ENCODE measurements at places on chromosomes 2 and 18.

DNA sequence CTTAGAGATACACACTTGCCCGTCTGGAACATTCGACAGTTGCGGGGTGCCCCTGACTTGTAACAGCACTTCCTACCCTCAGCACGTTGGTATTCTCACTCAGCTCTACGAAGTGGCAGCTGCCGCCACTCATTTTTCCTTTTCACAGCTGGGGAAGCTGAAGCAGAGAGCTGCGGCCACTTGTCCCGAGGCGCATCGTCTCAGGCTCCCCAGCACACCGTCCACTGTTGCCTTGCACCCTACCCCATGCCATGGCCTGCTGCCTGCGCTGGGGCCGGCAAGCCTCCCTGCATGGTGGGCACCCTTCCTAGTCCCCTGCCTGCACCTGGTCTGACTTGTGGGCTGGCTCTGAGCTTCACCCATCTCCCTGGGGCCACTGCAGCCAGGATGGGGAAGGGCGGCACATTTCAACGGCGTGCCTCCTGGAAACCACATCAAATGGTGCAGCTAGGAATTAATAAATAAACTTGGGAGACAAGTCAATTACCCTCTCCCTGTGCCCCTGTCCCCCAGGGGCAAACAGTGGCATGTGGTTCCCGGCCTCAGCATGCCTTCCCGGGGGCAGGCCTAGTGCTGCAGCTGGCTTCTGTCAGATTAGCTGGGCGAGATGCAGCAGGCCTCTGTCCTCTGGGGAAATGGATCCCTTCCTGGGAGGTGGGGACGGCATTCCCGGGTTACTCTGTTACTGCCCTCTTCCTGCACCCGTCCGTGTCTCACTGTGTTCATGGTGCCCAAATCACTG is 64.7 kb upstream of the HAAO start:
- peak; percentile 75 for DNase-seq

GRCh38 chr2:176111309-176111663 is 4.2 kb downstream of the HOXD11 start:
- DNase-seq, result peak; percentile 63

DNA sequence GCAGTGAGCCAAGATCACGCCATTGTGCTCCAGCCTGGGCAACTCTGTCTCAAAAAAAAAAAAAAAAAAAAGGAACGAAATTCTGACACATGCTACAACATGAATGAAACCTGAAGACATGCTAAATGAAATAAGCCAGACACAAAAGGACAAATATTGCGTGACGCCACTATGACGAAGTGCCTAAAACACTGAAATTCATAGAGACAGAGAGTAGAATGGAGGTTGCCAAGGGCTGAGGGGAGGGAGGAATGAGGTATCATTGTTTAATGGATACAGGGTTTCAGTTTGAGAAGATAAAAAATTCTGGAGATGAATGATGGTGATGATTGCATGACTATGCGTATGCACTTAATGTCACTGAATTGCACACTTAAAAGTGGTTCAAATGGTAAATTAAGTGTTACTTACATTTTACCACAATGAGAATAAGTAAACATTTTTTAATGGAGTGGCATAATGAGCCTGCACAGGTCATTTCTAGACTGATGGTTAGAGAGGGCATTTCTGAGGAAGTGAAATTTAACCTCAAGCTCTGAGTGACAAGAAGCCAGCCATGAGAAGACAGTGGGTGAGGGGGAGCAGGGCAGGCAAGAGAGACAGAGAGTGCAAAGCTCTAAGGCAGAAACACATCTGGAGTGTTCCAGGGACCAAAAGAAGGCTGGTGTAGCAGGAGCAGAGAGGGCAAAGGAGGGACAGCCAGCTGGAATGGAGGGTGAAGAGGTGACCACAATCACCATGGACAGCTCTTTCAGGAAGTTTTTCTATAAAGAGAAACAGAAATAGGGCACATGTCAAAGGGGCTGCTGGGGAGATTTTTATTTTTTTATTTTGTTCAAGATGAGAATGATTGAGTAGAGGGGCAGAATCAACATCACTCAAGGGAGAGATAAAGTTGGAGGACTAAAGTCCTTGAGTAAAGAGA is 20.6 kb upstream of the EXOC6B start:
- no peak for DNase-seq

DNA sequence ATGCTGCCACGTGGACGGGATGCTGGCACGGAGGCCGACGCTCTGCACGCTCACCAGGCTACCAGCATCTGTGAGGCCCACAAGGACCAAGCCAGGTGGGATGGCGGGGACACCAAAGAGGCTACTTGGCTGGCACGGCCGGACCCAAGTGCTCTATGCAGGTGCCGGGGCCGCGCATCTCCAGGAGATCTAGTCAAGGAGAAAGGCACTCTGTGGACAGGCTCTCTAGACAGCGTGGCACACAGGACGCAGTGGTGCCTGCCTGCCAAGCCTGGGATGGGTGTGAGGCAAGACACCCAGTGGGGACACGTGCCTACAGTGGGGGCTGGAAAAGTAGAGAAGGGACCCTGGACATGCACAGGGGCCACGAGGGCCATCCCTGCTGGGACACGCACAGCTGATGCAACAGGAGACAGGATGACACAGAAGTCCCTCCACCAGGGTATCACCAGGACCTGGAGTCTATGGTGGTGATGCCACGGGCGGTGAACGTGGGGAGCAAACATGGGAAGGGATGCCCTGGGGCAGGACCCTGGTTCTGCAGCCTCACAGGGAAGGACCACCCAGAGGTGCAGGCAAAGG is 28.5 kb downstream of the ZNF516 start:
- no peak for DNase-seq

DNA sequence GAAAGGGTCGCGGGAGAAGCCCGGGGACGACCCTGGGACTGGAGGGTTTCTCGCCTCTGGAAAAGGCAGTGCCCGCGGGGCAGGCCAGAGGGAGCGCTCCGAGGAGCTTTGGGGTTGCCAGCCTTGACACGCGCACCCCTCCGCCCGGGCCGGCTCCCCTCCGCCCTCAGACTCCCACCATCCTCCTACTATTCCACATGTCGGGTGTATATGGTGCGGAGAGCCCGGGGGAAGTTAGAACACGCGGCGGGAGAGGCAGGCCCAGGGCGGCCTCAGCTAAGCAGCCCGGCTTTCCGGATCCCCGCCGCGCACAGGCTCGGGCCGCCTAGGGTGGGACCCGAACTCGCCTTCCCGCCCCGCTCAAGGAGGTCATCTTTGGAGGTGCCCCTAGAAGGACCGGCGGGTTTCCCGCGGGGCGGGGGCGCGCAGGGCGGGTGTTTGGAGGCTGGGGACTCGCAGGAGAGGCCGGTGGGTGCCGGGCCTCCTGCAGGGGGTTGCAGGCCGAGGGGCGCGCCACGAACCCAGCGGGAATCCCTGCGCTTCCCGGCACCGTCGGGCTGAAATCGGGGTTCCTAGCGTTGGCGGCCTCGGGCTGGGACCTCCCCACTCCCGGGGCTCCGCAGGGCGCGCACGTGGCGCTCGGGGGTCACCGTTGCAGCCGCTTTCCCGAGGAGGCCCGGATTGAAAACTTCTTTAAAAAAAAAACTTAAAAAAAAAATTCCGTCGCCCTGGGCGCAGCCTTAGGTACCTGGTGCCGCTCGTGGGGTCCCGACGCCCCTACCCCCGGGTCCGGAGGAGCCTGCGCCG is 3.7 kb downstream of the NFATC1 start:
- no peak for DNase-seq

DNA sequence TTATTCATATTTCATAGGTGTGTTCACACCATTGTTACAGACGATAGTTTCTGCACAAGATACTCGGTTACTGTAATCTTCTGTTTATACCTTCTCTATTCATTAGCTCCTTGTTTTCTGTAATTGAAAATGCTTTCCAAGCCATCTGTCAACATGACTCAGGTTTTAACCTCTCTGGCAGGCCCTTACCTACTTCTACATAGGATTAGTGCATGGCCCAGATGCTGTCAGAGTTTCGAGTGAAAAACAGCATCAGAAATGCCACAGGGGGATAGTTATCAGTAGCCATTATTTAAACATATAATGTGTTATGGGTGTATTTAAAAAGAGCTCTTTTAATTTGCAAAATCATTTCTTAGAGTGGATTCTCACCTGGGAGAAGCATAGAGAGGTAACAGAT is 596.4 kb downstream of the FBXO15 start:
- peak; percentile 75 for DNase-seq

DNA sequence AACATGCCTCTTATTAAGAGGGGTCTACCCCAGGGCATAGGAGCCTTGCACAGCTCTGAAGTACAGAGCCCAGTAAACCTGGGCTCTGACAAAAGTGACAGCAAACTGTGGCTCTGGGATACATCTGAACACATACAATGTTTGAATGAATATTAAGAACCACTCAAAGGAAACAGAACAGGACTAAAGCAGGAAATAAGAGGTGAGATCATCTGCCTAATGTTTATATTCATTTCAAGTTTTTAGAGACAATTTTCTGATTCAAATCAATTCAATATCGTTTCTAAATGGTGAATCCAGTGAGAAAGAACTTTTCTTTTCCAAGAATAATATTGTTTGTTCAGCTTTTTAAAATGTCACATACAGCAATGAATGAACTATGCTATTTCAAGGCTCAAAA is 136.7 kb upstream of the CAVIN2 start:
- DNase-seq, result no peak

DNA sequence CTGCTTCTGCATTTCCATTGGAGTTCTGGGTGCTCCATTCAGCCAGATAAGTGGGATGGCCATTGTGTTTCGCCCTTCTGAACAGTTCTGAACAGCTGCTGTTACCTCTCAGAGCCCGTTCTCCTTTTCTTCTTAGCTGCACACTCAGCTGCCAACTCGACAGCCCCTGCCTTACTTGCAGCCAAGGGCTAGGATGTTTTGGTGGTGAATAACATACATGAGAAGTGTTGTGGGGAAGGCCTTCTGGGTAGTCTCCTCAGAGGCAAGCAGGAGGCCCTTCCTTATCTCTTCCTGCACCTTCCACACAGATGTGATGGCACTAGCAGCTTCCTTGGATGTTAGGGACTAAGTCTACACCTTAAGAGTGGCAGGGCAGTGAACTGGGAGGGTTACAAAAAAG is 138.4 kb upstream of the NOSTRIN start:
- no peak for DNase-seq

DNA sequence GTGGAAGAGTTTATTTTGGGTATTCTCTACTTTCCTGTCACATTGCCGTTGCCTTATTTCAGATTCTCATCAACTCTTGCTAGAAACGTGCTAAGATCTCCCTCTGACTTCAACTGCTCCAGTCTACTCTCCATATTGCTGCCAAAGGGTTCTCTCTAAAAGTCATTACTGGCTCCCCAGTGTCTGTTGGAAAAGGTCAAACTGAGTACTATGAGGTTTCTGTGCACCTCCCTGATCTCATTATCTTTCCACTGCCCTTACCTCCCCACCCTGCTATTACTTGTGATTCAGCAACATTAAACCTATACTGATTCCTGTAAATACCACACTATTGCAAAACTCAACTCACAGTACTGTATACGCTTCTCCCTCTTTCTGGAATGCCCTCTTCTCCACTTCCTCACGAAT is 1.9 kb upstream of the KRCC1 start:
- no peak for DNase-seq

DNA sequence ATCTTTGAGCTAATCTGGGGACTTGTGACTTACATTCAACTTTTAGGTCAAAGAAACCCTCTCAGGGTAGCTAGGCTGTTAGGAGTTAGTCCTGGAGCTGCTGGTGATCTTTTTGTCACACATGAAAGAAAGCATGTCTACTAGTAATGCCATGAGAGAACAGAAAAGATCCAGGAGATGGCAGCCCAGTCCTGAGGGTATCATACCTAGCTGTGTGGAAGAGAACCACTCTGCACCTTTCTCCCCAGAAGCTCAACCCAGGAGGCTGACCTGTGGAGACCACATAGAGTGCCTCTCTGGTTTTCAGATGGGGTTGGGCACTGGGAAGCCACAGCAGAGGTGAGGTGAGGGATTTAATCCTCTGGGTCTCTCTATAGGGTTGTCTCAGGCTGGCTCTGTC is 460.2 kb upstream of the UBE2E3 start:
- DNase-seq, result peak; percentile 15

DNA sequence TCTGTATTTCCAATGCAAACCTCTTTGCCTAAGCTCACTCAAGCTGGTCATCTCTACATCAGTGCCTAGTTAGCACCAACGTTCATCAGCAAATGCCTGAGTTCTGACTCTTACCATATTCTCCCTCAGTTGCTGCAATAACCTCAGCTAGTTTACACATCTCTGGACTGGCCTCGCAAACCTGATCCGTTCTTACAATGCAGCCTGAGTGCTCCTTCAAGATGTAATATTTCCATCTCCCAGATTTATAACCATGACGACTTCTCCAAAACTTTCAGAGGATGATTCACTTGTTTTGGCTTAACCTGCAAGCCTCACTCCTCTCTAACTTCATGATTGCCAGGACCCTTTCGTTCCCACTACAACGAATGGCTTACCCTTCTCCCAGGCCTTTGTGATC is 69.7 kb downstream of the DIPK1C start:
- DNase-seq, result no peak

DNA sequence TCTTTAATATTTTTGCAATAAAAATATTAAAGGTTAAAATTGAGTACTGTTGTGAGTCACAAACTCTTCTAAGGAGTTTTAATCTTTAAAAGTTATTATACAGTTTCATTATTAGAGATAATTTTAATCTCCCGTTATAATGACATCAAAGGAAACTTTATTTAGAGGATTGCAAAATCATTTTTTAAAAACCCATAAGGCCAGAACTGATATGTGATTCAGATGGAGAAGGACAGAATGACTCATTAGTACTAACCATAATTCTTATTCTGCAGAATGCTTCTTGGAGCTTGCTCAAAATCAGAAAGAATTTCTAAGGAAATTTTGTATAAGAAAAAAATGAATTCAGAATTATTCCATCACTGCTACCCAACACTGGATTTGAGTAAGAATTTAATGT is 12.5 kb upstream of the HNRNPLL start:
- no peak for DNase-seq

- no peak for DNase-seq
Measured at GRCh38 chr2:229784791-229785190, 70.4 kb upstream of the DNER start.

DNA sequence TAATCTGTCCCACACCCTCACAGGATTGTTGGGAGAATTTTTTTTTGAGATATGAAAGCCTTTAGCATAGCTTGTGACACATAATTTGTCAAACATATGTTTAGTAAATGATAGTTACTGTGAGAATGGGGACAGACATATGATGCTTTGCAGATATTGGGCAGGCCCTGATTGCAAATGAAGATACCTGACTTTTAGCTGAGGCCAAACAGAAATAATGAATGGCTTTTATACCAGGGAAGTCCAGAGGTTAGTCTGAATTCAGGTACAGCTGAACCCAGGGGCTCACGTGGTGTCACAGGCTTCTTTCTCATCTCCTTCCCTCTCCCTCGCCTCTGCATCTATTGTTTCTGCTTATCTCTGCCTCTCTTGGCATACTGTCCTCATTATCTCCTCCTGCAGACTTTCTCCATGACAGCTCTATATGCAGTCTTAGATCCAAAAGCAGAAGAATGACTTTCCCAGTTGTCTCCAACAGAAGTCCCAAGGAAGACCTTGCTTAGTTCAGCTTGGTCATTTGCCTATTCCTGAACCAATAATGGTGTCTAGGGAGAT is 4.9 kb upstream of the WNT10A start:
- DNase-seq, result no peak

DNA sequence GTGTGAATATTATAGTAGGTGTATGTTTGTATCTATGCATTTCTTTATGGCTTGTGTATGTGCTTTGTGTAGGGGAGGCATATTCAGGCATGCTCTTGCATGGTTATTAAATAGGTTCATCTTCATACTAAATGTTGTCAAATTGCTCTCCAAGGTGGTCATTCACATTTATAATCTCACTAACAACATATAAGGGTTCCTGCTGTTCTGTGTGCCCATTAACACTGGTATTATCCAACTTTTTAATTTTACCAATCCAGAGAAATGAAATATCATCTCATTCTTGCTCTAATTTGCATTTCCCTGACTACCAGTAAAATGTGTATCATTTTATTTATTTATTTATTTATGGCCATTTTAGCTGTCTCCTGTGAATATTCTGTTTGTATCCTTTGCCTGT is 29.0 kb upstream of the RPL37A start:
- DNase-seq, result no peak

Measured in WERI-Rb-1 (cell line).